Fibroblast of skin of left biceps (primary cell): ENCODE measurements at places on chromosomes 6 and 20.

DNA sequence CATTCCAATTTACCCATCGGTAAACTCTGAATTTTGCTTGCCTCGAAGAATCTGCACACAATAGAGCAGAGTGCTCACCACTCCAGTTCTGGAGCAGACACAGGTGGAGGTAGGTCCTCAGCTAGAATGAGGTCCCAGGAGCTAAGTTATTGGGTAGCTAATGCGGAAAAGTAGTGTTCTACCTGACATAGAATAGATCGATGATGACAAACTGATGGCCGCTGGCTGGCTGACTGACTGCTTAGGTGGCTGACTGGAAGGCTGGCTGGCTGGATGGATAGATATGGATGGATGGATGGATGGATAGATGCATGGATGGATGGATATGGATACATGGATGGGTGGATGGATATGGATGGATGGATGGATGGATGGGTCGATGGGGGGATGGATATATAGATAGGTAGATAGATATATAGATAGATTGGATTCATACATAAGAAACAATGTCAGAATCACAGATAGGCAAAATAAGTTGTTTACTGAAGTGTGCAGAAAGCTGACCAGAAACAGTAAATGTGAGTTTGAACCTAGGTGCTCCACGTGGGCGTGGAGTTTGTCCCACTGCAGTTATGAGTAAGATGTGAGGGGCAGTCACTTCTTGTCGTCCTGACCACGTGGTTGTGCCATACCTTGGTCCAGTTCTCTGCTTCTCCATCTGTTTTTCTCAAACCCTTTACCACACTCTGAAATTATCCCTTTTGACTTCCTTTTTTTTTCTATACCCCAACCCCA is 62.1 kb downstream of the TBXT start:
- DNase-seq: no peak

DNA sequence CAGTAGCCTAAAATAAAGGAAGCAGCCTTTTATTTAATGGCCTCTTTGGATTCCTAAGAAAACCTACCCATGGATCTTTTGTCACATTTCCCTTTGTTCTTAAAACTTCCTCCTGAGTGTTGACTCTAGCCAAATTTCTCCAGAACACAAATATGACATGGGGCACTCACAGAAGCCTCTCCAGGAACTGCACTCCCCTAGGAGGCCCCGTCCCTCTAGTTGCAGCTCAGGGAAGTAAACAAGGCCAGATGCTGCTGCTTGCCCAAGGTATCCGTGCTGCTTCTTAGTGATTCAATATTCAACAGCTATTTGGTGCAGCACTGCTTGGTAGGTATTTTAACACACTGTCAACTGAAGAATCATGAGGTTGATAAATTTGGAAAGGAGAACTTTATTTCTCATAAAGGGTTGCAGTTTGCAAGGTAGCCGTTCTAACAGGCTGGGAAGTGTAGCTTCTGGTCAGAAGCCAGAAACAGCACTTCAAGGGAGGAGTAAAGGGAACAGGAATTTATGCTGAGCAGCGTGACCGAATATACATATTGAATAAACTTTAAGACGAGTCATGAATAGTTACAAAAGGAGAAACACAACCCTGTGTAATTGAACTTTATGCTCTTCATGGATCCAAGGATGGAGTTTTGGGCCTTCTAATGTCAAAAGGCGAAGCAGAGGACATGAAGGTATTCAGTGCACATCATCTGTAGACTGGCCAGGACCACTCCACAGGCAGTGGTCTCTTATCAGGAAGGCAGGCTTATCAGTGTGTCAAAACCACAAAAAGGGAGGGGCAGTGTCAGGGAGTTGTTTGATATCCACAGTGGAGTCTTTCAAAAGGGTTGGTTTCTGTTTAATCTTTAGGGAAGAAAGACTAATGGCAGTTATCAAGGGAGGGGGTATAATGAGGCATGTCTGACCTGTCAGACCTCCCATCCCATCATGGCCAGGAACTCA is 63.3 kb downstream of the CD24 start:
- no peak for DNase-seq

- DNase-seq: no peak
Observed at GRCh38 chr20:4326195-4327065, 311.1 kb upstream of the RNF24 start.

DNA sequence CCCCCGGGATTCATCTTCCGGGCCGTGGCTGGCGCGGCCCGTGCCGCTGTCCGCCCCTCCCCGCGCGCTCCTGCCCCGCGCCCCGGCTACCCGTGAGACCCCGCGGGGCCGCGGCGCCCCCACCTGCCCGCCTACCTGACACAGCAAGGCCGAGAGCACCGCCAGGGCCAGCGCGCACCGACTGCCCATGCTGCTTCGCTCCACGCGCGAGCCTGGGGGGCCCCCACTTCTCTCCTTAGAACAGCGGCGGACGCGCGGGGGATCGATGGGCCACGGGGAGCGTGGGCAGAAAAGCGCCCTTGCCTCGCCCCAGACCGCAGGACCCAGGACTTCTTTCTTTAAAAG is 955 bp downstream of the DLL1 start:
- DNase-seq: no peak
